ENCODE measurements at places on chromosomes 12 and 14. TPM values are rescaled to one million over a fixed set of nuclear protein-coding genes. Genes with fewer than 3 reads are reported as not detected.
A peak's percentile ranks its signal among the peaks of the same experiment; 100 is the strongest.

SLC8A3 gene
- total RNA-seq = 0.15 TPM

GLT8D2 gene
- 38.4 TPM for total RNA-seq

REP15 gene
- total RNA-seq = 2.1 TPM

MGP gene
- total RNA-seq = 524 TPM

DNA sequence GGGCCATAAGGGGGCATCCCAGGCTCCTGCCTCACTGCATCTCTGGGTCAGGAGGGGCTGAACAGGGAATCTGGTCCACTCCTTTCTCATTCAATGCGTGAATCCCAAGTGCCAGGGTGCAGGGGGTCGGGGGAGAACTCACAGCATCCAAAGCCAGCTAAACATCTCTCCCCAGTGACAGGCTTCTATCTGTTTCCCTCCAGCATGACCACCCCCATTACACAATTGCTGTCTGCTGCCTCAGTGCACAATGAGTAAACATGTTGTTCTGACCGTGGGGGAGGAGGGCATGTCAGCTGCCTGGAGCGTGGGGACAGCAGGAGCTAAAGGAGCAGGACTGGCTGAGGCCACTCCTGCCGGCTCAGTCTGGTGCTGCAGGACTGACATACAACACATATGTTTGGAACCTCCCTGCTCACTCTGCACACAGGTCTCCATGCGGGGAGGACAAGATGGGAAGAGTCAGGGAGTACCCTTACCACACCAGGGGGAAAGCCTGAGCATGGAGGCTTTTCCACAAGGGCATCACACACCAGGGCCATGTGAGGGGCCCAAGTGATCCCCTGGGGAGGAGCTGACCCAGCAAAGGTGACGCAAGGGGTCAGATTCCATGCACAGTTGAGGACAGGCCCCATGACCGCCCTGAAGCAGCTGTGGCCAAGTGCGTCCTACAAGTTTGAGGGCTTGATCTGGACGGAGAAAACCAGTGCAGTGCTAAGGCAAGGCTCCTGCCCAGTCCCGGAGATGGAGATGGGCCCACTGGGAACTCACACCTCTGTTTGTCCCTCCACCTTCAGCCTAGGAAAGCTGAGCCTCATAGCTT lies 1.4 kb downstream of the TNS2 start:
- peak; percentile 65 for DNase-seq
- H3K27me3 ChIP-seq = no peaks in the 10 kb centered on the region
- peak overlapping the region; percentile 99 for H3K27ac ChIP-seq
- H3K4me1 ChIP-seq = peaks cover 33% of the 10 kb centered on the region

Measured in ovary (tissue), 10 donors.